Right renal pelvis (tissue), 4 donors: ENCODE measurements at places on chromosomes 2 and 18.

GRCh38 chr2:219368690-219369191, 19.0 kb downstream of the DNPEP start:
- no peak for DNase-seq

DNA sequence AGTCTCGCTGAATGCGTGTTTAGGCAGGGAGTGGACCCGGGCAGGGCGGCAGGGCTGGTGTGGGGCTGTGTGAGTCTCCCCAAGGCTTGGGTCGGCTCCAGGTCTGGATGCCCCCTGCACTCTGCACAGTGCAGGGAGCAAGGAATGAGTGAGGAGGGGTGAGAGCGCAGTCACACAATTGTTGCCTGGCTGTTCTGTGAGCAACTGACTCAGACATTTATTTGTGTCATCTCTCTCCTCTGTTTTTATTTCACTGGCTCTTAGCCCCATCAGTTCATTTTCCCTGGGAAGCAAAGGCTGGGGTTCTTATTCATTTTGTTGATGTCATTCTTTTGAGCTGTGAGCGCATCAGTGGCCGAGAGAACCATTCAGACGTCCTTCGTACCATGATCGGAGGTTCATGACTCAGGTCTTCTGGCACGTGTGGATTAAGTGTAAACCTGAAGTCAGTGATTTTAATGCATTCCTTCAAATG, 61.1 kb downstream of the GATA6 start:
- no peak for DNase-seq

GRCh38 chr2:88692187-88692586, 714 bp downstream of the RPIA start:
- no peak for DNase-seq

- no peak for DNase-seq
Observed at GRCh38 chr18:54734059-54734458, 94.2 kb upstream of the RAB27B start.

GRCh38 chr2:209721497-209721896, 50.1 kb upstream of the UNC80 start:
- no peak for DNase-seq
